ENCODE measurements at places on chromosomes 2 and 18.

DNA sequence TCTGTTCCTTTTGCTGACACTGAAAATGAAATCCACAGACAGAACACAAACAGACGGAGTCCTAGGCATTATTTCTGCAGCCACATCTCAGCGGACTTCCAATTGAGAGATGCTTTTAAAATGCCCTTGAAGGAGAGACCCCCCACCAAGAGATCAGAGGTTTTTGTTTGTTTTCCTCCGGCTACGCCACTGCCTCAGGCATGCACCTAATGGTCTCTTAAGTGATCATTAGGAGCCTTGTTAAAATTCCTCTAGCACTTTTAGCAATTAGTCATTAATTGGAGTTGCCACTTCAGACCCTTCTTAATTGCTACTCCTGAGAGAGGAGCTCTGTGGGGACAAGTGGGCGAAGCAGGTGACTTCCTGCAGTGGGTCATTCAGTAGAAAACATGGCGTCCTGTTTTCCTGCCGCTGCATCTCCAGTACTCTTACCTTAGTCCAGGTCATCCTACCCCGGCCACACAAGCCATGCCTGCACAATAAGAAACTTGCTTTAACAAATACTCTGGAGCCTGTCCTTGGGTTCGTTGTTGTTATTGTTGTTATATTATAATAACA lies 257.7 kb upstream of the CHAC2 start:
- DNase-seq = no peak

- DNase-seq = no peak
Measured at GRCh38 chr18:46814399-46814798, 57.5 kb upstream of the ST8SIA5 start.

- no peak for DNase-seq
Measured at GRCh38 chr2:113084249-113085000, 16.7 kb downstream of the IL1F10 start.

- DNase-seq = no peak
Measured at GRCh38 chr2:170772295-170772694, 2.1 kb downstream of the ERICH2 start.

DNA sequence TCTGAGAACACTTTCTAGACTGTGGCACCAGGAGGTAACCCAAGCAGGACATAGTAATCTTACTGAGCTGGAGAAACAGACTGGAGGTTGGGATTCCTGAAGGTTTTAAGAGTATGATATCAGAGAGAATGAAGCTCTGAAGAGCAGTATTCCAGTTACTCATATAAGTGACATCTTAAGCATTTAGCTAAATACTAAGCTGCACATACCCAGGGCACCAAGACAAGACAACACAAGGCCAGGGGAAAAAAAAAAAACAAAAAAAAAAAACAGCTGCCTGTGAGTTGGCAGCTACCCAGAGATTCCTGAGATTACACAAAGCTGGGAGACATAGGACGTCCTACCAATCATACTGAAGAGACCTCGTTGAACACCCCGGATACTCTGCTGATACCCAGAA lies 175.8 kb downstream of the SRBD1 start:
- DNase-seq = no peak

DNA sequence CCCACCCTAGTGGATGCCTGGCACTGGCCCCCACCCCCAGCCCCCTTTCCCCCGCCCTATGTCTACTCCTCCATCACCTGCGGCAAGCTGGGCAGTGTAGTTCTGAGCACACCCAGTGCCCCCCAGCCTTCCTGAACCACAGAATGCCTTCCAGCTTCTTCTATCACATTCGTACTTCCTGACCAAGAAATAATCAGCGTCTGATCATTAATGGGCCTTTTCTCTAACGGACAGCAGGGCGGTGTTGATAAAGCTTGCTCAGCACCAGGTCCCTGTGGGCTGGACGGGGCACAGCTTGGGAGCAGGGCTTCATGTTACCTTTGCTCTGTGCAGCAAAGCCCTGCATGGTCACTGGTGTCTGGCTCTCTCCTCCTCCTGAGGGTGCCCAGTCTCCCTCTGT lies 15.4 kb downstream of the UXS1 start:
- DNase-seq = no peak

DNA sequence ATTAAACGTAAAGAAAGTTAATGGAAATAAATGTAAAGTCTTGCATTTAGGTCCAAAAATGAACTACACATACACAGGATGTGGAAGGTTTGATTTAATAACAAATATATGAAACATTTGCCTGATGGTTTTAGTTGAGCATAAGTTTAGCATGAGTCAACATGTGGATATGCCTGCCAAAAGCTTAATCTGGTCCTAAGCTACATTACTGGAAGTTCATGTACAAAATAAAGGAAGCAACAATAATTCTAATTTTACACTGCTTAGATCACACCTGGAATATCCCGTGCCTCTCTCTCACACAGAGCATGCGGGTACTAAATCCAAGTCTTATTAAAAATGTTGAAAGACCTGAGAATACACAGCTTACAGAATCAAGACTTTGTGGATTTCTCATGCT lies 276.5 kb upstream of the NRP2 start:
- no peak for DNase-seq

- DNase-seq = no peak
Measured at GRCh38 chr2:158745067-158745865, 49.9 kb upstream of the DAPL1 start.

DNA sequence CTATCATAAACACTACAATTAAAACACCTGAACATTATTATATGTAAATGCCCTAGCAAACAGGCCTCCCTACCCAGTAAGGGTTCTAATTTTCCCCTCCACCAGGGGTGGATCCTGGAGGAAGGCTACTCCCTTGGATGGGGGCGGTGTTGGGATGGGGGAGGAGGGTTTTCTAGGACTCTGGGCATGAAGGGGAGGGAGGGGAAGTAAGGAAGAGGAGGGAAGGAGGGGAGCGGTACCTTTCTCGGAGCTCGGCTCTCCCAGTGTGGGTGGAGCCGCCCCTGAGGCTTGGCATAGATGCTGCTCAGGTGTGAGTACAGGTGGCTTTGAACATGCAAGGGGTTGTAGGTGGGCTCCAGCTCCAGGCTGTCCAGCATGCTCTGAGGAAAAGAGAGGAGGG lies 5.4 kb downstream of the DOK1 start:
- no peak for DNase-seq

DNA sequence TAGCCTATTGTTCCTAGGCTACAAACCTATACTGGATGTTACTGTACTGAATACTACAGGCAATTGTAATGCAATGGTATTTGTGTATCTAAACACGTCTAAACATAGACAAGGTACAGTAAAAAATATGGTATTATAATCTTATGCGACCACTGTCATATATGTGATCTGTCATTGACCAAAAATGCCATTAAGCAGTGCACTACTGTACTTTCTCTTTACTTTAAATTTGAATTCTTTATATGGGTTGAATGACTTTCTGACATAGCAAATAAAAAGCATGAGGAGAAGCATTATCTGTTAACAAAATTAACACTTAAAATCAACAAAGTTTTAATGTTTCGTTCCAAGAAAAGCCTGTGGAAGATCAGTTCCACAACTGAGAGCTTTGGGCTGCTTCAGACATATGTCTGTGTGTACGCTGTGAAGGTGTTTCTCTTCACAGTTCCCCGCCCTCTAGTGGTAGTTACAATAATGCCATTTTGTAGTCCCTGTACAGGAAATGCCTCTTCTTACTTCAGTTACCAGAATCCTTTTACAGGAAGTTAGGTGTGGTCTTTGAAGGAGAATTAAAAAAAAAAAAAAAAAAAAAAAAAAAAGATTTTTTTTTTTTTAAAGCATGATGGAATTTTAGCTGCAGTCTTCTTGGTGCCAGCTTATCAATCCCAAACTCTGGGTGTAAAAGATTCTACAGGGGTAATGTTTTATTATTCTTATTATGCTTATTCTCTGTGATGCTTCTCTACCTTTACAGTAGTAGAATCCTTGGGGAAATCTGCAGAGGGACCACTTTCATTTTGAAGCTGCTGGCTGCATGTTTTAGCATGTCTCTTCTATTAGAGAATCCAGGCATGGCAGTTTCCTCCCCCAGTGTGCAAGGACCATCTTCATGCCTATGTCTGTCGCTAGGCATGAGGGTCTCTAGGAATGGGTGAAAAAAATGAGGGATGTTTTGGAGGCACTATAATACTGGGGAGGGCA lies 54.5 kb downstream of the SCN2A start:
- no peak for DNase-seq

- no peak for DNase-seq
Measured at GRCh38 chr2:240233885-240234502, 93.5 kb upstream of the OTOS start.

- DNase-seq = no peak
Measured at GRCh38 chr2:81767187-81767912, 1462.8 kb upstream of the LRRTM1 start.

DNA sequence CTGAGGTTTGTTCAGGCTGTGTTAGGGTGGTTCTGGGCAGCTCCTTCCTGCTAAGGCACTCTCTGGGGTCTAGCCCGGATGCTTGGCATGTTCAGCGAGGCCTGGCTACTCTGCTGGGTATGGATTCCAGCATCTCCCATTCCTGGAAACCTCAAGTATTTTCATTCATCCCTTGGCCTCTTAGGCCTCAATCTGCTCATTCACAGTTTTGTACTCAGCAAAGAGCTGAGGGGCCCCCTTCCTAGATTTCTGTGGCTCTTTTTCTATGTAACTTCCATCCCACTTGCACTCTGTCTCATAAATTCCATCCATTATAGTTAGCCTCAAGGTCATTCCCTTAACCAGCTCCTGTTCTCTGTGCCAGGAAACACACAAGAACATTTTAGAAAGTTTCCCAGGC lies 798.8 kb upstream of the HS6ST1 start:
- DNase-seq = no peak

- no peak for DNase-seq
Measured at GRCh38 chr18:37502036-37502435, 63.6 kb downstream of the CELF4 start.
